Neuronal stem cell (in vitro differentiated cells): ENCODE measurements at places on chromosomes 6 and 20.

- no peak for DNase-seq
Measured at GRCh38 chr20:57986666-57987065, 241.8 kb downstream of the ANKRD60 start.

- DNase-seq, result no peak
Measured at GRCh38 chr20:31856516-31856915, 11.1 kb upstream of the FOXS1 start.

DNA sequence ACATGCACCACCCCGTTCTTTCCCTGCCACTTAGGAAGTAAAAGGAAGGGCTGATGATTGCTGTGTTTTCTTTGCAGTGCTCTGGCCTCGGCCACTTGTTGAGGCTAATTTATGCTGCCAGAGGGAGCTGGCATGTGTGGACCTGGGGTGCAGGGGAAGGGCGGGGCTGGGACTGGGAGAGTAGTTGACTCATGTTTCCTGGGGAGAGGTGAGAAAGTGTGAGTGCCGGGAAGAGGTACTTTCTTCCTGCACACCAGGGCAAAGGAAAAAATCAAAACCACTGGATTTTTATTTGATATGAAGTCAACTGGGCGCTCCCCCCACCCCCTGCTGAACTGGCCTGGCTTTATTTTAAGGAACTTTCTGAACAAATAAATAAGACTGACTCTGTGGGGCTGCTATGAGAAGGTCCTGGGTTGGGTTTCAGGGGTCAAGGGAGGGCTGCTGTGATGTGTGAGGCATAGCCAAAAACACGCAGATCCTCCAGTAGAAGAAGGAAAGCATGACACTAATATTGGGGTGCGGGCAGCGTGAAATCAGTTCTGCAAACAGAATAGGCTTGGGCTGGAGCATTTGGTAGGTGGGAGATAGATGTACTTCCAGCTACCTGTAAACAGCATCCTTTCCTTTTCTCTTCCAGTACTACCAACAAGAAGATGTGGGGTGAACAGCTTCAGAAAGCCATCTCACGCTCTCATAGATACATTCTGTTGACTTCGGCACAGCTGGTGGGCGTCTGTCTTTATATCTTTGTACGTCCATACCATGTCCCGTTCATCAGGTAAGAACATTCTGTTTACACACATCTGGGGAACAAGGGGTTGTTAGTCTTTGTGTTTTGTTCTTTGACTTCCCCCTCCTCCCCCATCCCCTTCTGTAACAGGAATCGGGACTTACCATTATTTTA, 87.5 kb downstream of the SYNJ2 start:
- DNase-seq, result no peak

GRCh38 chr6:74939721-74940620, 265.9 kb downstream of the COL12A1 start:
- DNase-seq, result no peak

GRCh38 chr6:33014841-33015634, 5.6 kb upstream of the HLA-DOA start:
- DNase-seq, result peak; percentile 80

DNA sequence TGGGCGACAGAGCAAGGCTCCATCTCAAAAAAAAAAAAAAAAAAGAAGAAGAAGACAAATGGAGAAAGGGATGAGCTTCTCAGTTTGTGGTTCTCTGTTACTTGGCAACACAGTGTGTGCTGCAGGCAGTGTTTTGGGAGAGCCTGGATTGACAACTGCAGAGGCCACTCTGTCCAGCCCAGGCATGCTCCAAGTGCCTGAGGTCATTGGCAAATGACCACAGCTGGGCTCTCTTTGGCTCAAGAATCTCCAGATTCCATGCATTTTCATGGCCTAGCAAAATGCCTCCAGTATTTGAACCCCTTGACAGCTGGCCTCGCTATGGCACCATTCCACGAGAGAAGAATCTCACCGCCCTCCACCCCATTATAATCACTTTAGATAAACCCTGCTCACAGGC, 126.2 kb downstream of the ANKRD60 start:
- no peak for DNase-seq

DNA sequence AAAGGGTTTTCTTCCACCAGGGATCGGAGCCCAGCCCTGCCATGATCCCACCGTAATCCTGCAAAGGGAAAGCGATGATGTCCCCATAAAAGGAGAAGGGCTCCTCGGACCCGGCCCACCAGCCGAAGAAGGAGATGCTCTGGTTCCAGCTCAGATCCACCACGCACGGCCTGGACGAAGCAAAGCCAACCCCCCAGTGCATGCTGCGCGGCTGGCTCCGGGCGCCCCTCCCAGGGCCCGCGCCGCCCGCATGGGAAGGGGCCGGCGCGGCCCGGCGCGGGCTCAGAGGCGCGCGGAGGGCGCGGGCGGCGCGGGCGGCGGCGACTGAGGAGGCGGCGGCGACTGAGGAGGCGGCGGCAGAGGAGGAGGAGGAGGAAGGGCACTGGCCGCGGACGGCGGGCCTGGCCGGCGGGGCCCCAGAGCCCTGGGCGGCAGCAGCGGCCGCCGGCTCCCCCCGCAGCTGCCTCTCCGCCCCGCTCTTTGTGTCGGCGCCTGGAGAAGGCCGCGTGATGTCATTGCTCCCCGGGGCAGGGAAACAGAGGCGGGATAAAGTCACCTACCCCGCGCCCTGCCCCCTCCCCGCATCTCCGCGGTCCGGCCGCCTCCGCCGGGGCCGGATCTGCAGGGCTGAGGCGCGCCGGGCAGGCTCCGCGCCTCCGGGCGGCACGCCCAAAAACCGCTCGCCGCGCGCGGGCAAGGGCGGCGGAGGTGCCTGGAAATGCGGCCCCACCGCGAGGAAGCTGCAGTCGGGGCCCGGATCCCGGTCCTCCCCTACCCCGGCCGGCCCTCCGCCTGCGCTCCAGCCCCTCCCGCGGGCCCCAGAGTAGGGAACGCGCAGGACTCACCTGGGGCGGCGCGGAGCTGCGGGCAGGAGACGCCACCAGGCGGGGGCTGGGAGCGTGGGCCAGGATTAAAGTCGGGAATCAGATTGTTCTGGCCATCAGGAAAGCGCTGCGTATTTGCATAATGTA, at the start of gene FAXC:
FAXC (minus strand) TSS at position 504 of the 971 bp plus-strand sequence; CDS start at position 202, 302 bp downstream.
- peak; percentile 50 for DNase-seq

GRCh38 chr20:57559289-57559634, 1.6 kb upstream of the PCK1 start:
- DNase-seq, result no peak

DNA sequence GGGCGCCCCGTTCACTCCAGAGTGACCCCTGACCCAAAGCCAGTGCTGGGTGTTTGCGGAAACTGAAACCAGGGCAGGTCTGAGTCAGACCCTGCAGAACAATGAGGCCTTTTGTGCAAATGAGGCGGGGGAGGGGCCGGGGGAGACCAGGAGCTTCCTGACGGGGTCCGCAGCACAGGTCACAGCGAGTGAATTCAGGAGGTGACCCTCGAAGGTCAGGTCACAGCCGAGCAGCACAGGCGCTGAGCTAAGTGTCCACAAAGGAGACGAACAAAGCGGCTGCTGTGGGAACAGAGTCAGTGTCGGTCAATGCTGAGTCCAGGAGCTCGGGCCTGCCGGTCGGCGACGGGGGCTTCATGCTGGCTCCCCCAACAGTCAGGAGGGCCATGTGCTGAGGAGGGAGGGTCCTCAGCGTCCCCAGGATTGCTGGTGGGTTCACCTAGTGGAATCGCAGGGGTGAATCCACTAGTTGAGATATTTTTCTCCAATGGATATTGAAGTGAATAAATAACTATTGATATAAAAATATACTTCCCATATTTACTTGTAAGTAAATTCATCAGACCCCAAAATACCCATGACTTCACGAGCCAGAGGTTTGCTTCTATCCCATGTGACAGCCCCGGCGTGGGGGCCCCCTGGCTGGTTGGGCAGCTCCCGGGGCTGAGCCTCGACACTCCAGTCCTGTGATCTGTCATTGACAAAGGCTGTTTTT, 188.4 kb upstream of the SULF2 start:
- DNase-seq, result peak; percentile 83

DNA sequence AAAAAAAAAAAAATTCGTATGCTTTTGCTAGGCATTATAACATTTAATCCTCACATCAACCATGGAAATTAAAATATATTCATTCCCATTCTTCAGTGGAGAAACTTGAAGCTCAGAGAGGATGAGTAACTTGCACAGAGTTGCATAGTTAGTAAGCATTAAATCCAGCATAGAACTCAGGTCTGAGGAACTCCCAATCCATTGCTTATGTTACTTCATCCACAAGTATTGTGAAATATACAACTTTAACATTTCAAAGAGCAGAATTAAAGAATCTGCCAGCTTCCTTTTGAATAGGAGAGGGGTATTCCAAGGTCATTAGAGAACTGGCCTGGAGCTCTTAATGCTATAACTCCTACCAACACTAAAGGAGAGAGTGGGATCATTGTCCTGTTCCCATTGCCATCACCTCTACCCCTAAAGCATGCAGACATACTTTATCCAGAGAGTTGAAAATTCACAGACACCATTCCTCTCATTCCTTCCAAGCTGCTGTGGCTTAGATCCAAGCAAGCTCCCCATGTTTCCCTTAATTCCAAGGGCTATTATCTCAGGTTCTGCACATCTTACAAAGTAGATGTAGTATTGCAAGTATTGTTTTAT, 91.9 kb downstream of the FLRT3 start:
- no peak for DNase-seq

- no peak for DNase-seq
Measured at GRCh38 chr6:88577461-88577860, 386.0 kb downstream of the RNGTT start.

GRCh38 chr6:20182926-20183521, 29.2 kb downstream of the MBOAT1 start:
- no peak for DNase-seq

GRCh38 chr6:170172825-170173256, 118.0 kb downstream of the DLL1 start:
- no peak for DNase-seq

DNA sequence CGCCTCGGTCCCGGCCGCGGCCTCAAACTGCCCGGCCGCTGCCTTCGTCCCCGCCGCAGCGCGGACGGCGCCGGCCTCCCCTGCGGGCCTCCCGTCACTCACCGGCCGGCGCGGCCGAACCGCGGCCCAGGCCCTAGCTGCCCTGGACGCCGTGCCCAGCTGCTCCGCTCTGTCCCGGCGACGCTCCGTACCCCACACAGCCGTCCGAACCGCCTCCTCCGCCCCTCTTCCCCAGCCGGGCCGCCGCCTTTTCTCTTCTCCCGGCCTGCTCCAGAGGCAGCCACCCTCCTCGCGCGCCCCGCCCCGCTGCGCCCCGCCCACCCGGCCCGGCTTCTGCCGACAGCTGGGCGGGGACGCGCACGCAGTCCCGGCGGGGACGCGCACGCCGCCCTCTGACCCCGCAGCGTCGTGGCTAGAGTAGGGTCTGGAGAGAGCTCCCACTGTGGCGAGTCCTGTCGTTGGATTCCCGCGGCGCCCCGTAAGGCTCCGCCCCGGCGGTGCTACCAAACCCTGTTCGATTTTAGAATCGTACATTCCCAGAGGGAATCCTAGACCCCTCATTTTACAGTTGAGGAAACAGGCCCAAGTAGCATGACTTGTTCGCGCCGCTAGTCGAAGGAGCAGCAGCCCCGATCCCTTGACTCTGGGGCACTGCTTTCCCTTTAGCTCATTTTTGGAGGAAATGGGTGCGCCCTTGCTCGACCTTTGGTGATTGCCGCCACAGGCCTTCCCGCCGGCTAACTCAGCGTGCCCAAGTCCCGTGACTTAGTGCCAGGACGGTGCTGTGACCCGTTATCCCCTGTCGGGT, at the start of gene FBXO30:
FBXO30 (minus strand) TSS at position 295 of the 808 bp plus-strand sequence. CDS start 8,390 bp downstream, outside the sequence.
- peak; percentile 90 for DNase-seq

- no peak for DNase-seq
Measured at GRCh38 chr6:37732688-37733087, 35.0 kb upstream of the MDGA1 start.

GRCh38 chr6:3195695-3196497, 31.6 kb downstream of the TUBB2B start:
- no peak for DNase-seq

- no peak for DNase-seq
Measured at GRCh38 chr20:50517817-50518154, 7.6 kb downstream of the PTPN1 start.

DNA sequence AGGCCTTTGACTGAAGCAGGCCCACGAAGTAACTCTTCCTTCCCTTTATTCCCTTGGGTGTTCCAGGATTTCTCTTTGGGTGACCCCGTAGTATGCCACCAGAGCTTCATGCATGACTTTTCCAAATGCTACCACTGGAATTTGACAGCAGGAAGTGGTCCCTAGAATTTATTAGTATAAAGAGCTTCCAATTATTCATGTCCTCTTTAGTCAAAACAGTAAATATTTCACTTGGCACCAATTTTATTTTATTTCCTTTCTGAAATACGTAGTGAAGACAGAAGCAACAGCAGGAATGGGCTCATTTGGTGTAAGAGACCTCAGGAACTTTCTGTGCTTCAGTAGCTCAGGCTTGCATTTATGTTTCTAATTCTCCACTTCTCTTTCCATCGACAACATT, 151.3 kb downstream of the LCA5 start:
- no peak for DNase-seq

DNA sequence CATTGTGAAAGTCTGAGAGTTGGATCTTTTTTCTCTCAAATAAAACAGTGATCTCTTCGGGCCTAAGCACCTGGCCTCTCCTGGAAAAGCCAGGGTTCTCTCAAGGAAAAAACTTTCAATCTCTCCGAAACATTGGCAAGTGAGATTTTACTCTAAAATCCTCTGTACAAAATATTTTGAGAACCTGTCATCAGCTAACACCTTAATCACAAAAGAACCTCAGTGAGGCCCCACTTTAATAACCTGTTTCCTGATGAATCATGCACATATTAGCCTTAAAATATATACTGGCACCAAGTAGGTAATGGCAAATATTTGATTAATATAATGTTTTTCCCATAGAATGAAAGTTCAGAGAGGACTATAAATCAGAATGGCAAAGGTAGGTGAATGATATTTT, 177.9 kb downstream of the FRK start:
- no peak for DNase-seq

DNA sequence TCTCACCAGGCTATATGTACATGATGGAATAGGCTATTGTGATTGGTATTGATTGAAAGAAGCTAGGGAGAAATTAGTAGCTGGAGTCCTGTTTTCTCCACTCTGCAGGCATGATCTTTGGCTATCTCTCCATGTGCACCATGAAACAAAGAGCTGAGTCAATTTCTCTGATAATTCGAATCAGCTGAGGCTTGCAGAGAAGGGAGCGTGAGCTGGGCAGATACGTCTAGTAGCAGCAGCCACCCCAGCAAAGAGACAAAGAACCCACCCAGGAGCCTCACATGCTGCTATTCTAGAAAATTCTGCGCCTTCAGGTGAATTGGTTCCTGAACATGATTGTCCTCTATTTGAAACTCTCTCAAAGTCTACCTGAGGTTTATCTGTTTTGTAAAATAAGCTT, 6.9 kb upstream of the SGK1 start:
- no peak for DNase-seq

GRCh38 chr6:6586671-6587526, 1.6 kb upstream of the LY86 start:
- DNase-seq, result no peak

- DNase-seq, result no peak
Measured at GRCh38 chr6:137820425-137820824, 46.6 kb upstream of the TNFAIP3 start.

DNA sequence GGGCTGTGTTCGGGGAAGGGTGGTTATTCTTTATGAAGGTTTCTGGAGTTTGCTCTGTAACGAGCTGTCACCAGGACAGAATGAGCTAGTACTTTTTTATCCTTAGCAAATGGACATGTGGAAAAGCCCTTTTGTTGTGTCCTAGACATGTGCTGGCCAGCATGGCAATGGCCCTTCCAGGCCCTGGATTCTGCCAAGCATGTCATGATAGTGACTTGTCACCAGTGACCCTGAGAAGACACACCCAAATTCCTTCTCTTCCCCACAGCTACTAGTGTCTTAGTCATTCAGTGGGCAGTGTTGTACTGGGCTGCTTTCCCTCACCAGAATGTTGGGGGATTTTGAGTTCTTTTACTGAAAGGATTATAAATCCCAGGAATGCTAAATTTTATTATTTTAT, 74.0 kb upstream of the XRN2 start:
- DNase-seq, result no peak
